Esophagus squamous epithelium (tissue), 5 donors: ENCODE measurements at places on chromosomes 16 and 17.

- DNase-seq: no peak
Measured at GRCh38 chr17:64007838-64008282, 9.7 kb downstream of the PRR29 start.

- DNase-seq: no peak
Measured at GRCh38 chr17:59234631-59235030, 14.3 kb downstream of the GDPD1 start.

GRCh38 chr16:10343124-10343760 lies 42.6 kb upstream of the ATF7IP2 start:
- no peak for DNase-seq

GRCh38 chr16:66511602-66512271 lies 38.2 kb downstream of the TK2 start:
- no peak for DNase-seq

- no peak for DNase-seq
Measured at GRCh38 chr16:90054554-90054953, 22.6 kb downstream of the PRDM7 start.

- no peak for DNase-seq
Measured at GRCh38 chr16:2374644-2375043, 34.1 kb upstream of the ABCA3 start.

DNA sequence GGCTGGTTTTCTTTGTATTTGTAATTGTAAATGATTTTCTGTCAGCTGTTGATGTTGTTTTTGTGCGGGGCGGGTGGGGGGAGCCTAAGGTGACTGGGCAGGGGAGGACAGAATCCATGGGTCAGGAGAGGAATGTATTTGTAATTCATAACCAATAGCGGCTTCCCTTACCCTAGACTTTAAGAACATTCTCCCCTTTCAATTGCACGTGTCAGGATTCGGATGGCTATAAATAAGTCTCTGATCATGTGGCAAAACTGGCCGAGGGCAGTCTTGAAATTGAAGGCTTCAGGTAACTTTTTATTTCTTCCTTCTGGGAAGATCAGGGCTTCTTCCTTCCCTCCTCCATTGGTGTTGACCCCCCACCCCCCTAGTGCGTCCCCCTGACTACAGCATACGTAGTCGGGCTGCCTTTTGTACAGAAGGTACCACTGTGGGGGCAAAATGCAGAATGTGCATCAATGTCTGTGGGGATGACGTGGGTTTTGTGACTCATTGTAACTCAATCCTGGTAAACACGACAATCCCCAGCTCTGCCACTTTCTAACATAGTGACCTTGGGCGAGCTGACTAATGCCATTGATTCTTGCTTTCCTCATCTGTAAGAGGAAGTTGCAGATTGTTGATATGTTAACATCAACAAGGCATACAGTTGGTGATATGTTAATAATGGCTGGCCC lies 16.2 kb downstream of the MARCHF10 start:
- DNase-seq: no peak

DNA sequence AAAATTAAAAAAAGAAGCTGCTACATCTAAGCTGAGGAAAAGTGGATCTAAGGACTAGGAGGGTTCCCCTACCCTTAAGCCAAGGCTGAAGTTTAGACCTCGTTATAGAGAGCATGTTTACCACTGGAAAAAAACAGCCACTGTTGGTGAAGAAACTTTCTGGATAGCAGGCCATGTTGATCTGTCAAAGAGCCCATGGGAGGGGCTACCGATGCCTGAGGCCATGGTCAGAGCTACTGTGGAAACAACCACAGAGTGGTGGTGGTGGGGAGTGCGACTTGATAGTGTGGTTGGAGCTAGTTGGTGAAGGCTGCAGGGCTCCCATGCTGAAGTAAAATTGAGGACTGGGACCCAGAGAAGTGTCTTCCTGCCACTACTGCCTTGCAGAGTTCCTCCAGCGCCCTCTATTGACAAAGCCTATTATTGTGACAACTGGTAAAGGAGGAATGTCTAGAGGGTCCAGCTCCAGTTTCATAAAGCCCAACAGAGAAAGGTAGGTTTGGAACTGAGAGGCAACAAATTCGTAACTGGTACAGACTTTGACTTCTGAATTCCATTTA lies 12.7 kb upstream of the FAM20A start:
- DNase-seq: no peak

- DNase-seq: no peak
Measured at GRCh38 chr16:35631261-35631945, 2172.0 kb downstream of the TP53TG3F start.

DNA sequence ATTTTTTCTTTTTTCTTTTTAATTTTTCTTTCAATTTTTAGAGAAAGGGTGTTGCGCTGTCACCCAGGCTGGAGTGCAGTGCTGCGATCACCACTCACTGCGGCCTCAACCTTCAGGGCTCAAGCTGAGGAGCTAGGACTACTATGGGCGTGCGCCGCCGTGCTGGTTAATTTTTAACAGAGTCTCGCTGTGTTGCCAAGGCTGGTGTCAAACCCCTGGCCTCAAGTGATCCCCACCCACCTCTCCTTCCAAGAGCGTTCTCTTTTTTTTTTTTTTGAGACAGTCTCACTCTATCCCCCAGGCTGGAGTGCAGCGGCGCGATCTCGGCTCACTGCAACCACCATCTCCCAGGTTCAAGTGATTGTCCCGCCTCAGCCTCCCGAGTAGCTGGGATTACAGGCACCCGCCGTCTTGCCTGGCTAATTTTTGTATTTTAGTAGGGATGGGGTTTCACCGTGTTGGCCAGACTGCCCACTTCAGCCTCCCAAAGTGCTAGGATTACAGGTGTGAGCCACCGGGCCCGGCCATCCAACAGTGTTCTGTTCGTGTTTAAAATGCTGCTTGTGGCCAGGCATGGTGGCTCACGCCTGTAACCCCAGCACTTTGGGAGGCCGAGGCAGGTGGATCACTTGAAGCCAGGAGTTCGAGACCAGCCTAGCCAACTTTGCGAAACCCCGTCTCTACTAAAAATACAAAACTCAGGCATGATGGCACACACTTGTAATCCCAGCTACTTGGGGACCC lies 14.5 kb upstream of the RPL13 start:
- no peak for DNase-seq

- DNase-seq: no peak
Measured at GRCh38 chr16:21590796-21591195, 8.6 kb upstream of the METTL9 start.

DNA sequence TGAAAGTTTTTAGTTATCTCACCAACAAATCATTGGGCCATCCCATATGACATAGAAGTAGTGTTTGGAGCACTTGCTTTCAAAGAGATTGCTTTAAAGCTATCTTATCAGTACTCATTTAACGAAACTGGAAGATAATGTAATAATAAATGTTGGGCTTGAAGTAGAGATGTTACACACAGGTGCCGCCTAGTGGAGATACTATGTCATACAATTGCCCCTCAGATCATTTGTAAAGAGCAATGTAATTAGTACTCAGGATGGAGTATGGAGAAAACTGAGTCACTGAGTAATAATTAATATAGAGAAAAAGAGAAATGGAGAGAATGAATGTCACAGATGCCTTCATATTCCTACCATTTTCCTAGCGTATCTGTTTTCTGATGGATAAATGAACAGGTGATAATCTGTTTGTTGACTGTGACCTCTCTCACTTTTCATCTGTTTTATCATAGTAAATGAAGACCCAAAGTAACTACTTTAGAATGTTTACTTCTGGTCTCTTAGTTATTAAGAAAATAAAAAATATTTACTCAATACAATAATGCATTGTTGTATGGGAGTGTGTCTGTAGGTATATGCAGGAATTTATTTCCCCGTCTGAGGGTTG lies 80.4 kb downstream of the EFCAB5 start:
- DNase-seq: no peak

- no peak for DNase-seq
Measured at GRCh38 chr17:67157732-67158639, 87.0 kb downstream of the HELZ start.

GRCh38 chr17:20989481-20989880 lies 53.3 kb downstream of the USP22 start:
- no peak for DNase-seq

GRCh38 chr17:44247876-44248736 lies 19.8 kb downstream of the SLC4A1 start:
- DNase-seq: no peak

GRCh38 chr16:83653785-83654184 lies 154.0 kb upstream of the HSBP1 start:
- DNase-seq: no peak

DNA sequence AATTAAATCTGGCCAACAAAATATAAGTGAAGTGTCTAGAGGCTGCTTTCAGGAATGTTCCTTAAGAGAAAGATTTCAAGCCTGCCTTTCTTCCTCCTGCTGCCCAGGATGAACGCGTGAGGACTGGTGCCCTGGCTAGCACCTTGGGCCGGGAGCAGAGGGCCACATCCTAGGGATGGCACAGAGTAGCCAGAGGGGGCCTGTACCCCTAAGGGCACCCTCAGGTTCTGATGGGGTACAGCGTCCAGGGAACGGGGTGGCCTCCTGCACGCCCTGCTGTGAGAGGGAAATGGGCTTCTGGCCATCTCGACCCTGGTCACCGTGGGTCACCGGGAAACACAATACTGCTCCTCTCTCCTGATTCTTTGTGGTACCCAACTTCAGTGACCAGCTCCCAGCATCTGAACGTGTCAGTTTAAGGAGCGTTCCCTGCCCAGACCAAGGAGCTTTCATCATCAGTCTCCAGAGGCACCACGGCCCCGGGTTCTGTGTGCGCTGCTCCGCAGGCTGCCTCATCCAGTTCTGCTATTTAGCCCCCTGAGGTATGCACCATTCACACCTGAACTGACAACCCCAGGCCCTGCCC lies 40.3 kb downstream of the MAP1LC3B start:
- DNase-seq: no peak

- no peak for DNase-seq
Measured at GRCh38 chr17:45848868-45849535, 4.3 kb downstream of the SPPL2C start.

DNA sequence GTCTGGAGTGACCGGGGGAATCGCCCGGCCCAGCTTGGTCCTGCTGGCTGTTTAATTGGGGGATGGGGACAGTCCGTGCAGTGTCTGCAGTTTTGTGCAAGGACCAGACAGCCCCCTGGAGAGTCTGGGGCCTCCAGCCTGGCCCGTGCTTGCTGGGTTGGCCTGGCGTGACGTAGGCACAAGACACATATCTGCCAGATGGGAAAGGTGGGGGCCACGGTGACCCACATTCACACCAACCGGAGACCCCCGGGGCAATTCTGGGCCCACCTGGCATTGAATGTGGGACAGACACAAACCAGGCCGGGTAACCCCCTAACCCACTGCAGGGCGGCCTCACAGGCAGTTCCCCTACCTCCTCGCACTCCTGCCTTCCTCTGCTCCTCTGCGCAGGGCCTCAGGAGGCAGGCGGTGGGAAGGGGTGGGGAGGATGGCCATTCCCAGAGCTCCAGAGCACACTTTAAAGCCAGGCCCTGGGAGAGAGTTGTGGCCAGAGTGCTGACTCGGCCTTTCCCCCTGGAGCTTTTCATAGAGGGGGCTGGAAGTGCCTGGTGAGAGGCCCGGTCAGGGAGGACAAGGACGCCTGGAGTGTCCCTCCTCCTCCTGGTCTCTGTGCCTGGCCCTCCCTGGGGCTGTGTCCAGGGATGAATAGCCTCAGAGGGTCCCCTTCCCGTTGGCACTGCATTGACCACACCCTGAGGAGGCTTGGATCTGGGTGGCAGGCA lies 1.5 kb downstream of the MRC2 start:
- DNase-seq: no peak

GRCh38 chr16:67547423-67548264 lies 14.7 kb upstream of the CTCF start:
- DNase-seq: no peak

GRCh38 chr17:35046740-35047283 lies 16.7 kb downstream of the RFFL start:
- no peak for DNase-seq

- DNase-seq: no peak
Measured at GRCh38 chr17:28612936-28613872, 781 bp downstream of the RSKR start.

DNA sequence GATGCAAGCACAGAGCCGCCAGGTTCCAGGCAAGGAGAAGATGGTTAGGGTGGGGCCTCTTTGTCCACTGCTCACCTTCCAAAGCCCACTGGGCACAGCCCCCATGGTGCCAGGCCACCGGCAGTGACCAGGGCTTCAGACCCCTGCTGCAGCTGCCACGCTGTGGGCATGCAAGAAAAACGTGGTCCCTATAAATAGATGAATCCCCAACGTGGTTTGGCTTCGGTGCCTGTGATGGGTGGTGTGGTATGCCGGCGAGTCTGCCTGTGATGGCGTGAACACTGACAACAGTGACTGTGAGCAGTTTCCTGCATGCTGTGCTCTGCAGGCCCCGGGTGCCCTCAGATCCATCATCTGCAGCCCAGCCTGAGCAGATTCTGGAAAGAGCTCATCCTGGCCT lies 36.6 kb downstream of the RAB11FIP4 start:
- DNase-seq: no peak

- no peak for DNase-seq
Measured at GRCh38 chr17:76075364-76076145, 974 bp downstream of the GALR2 start.
